Stimulated activated CD4-positive, alpha-beta T cell treated with anti-CD3 and anti-CD28 coated beads, Interleukin-12 subunit alpha, Interleukin-12 subunit beta, amount 100 ng/mL, for 4 hours (primary cell): ENCODE measurements at places on chromosomes 7 and 10.
A peak's percentile ranks its signal among the peaks of the same experiment; 100 is the strongest.

DNA sequence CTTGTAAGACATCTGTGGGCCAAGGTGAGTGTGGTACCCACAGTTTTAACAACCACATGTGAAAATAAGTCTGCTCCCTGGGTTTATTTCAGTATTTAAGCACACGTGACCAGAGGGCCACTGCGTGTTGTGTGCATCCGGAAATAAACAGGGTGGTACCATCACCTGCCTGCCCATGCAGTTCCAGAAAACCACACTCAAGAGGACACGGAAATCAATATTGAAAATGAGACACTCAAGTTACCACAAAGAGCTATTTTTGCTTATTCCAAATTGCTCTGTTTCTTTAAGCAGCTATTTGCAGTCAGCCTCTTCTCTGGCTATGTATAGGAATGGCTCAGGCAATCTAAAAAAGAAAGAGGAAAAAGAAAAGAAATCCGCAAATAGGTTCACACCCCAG, 71.8 kb upstream of the LOXL4 start:
- DNase-seq: no peak

DNA sequence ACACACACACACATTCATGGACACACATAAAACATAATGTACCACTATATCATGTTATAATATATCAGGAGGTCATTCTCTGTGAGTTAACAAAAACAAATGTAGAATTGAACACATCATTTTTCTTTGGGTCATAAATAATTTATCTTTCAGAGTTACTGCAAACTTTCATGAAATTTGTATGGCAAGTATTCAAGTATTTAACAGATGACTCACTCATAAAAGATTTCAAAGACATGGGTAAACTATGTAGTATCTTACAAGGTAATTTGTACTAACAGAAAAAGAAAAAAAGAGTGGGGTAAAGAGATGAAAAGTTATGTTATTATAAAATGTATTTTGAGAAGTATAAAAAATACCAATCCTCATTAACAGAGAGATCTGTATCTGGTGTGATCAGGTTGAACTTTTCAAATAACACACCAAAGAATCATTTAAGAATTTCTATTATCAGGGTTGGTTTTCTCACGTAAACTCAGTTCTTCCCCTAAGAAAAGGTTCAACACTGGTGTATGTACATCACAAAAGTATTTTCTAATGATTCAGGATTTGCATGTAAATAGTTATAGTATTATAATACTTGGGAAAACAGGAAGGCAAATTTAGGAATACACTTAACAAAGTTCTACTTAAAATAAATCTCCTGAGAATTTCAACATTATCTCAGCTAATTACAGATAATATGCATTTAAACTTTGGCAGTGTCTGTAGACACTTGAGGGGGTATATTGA, 933.1 kb upstream of the LRRN3 start:
- no peak for DNase-seq

- no peak for DNase-seq
These were observed 7.3 kb upstream of the ZNF777 start for GRCh38 chr7:149468208-149468607.

- no peak for DNase-seq
These were observed 137.4 kb upstream of the PPIF start for GRCh38 chr10:79209831-79210230.

- no peak for DNase-seq
These were observed 21.8 kb downstream of the IFT22 start for GRCh38 chr7:101299511-101300464.

DNA sequence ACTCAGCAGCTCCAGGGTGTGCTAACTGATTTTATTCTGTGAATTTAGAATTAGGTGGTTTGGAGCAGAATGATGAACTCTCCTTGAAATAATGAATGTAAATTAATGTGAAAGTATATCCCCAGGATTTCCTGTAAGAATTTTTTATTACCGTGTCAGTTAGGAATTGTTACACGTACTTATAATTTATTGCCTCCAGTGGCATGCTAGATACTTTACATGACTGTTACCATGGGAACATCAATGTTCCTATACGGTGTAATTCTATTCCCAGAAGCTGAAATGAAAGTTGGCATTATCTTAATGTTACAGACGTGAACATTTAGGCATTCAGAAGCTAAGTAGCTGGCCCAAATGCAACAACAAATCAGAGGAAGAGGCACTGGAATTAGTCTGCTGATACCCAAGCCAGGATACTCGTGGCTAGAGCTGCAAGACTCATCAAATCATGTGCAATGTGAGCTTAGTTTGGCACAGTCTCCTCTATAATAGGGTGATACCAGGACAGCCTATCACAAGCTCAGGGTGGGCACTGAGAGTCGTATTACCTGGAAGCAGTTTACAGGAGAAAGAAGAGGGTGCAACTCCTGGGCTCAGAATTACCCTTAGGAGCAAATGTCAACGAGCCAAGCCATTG, 30.0 kb upstream of the PRKAR2B start:
- DNase-seq: no peak

DNA sequence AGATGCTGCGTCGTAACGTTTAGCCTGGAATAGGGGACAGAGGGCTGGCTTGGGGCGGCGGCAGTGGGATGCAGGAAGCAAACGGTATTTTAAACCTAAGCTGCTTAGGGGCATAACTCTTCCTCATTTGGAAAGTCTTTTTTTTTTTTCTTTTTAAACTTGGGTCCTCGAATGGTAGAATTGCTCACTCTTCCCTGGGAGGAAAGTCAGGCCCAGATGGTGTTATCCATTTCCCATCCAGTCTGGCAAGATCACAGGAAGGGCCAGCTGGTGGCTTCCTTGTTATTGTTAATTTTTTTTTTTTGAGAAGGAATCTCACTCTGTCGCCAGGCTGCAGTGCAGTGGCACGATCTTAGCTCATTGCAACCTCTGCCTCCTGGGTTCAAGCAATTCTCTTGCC, 56.6 kb downstream of the TMEM209 start:
- DNase-seq: no peak

DNA sequence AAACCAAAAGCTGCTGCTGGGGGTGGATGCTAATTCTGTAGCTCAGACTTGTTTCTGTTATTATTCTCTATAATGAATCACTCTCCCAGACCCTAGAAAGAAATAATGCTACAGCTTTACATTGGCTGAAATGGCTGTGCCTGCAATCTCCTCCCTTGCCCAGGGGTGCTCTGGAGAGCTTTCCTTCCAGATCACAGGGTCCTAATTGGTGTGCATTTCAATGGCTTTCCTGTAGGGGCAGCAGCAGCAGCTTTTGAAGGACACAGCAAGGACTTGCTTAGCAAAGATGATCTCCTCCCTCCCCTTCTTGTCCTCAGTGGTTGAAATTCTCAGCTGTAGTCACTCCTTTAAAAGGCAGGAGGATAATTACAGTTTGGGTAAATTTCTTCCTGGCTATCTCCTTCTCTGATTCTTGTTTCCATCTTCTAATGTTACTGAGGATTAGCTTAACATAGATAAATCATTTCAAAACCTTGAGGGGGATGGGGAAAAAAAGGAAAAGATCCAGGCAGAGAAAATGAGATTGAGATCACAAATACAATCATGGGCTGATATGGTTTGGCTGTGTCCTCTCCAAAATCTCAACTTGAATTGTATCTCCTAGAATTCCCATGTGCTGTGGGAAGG, 120.2 kb upstream of the CTTNBP2 start:
- no peak for DNase-seq

GRCh38 chr10:74081192-74081803, 69.3 kb downstream of the AP3M1 start:
- DNase-seq: peak; percentile 12

DNA sequence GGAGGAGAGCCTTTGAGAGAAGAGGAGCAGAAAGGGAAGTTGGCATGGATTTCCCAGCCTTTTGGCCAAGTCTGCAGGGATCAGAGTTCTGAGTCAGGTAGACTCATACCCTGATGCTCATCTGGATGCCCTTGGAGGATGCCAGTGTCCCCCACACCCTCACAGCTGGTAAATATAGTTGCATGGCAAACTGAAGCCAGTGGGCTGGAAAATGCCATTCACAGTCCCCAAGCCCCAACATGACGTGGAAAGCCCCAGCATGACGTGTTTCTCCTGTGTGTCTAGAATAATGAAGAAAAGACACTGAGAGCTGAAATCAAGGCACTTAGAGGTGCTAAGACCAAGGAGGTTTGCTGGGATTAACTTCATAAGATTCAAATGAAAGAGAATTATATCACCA, 24.8 kb upstream of the APBB1IP start:
- no peak for DNase-seq
